ENCODE measurements at places on chromosomes 11 and 22.

GRCh38 chr11:44550123-44550522, 15.3 kb upstream of the CD82 start:
- no peak overlapping the region for H3K27ac ChIP-seq
- no peaks in the 10 kb centered on the region for H3K36me3 ChIP-seq
- no peaks in the 10 kb centered on the region for H3K27me3 ChIP-seq
- no peak overlapping the region for H3K4me3 ChIP-seq
- no peaks in the 10 kb centered on the region for H3K4me1 ChIP-seq

- no peaks in the 10 kb centered on the region for H3K27me3 ChIP-seq
- peaks cover 8% of the 10 kb centered on the region for H3K36me3 ChIP-seq
- DNase-seq, result peak; percentile 97
- peak overlapping the region; percentile 82 for H3K27ac ChIP-seq
- no peak overlapping the region for H3K4me3 ChIP-seq
Observed at GRCh38 chr11:62560566-62561103, 13.1 kb downstream of the EEF1G start.

GRCh38 chr11:44879432-44879831, 71.3 kb downstream of the TP53I11 start:
- H3K27me3 ChIP-seq, result no peaks in the 10 kb centered on the region
- no peak overlapping the region for H3K27ac ChIP-seq
- H3K4me1 ChIP-seq, result no peaks in the 10 kb centered on the region
- no peak for DNase-seq
- H3K4me3 ChIP-seq, result no peak overlapping the region
- no peaks in the 10 kb centered on the region for H3K36me3 ChIP-seq

DNA sequence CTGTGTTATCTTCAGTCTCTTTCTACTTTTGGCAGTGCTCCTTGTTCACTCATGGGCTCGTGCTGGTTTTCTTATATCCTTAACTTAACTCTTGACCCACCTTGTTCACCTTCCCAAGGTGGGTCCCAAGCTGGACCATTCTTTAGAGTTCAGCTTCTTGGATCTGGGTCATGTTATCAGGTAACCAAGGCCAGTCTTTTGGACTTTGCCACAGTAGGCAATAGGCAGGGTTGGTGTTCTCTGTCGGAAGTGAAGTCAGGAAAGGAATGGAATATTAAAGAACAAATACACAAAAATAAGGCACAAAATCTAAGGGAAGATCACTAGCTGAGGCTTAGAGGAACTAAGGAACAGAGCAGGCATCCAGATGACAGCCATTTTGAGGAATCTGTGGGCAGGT, 202.7 kb downstream of the ARHGAP42 start:
- H3K4me3 ChIP-seq, result no peak overlapping the region
- H3K27ac ChIP-seq, result no peak overlapping the region
- peaks cover 7% of the 10 kb centered on the region for H3K4me1 ChIP-seq
- DNase-seq, result no peak
- no peaks in the 10 kb centered on the region for H3K36me3 ChIP-seq

DNA sequence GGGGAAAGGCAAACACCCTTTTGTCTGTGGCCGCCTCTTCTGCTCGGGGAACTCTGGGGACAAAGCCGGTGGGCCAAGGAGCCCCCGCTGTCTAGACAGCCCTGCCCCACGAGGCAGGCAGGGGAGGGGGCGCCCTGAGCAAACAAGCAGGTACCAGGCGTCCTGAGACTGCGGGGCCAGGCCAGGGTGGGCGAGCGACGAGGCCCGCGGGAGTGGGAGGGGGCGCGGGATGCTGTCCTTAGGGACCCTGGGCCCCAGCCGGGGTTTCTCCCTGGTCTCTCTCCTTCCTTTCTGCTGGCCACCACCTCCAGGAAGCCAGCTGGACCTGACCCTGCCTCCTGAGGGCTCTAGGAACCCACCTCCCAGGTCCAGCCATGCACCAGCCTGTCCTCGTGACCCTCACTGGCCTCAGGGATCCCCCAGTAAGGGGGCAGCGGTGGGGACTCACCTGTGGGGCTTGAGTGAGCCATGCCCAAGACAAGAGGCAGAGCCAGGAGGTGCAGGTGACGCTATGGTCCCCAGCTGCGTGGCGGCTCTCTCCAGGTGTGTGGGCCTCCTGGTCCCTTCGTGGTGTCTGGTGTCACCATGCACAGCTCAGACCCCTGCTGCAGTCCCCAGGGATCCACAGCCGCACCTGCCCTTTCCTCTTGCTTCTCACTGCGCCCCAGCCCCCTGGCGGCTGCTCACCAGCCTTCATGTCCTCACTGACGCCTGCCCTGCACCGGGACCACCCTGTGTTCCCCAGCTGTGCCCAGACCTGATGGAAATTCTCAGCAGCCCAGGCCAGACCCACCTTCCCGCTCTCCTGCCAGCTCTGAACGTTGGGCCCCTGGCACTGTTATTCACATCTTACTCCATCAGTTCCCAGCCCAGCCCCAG, 26.5 kb upstream of the MUC5AC start:
- no peaks in the 10 kb centered on the region for H3K4me1 ChIP-seq
- peak; percentile 48 for DNase-seq
- H3K36me3 ChIP-seq, result no peaks in the 10 kb centered on the region
- H3K27me3 ChIP-seq, result no peaks in the 10 kb centered on the region

DNA sequence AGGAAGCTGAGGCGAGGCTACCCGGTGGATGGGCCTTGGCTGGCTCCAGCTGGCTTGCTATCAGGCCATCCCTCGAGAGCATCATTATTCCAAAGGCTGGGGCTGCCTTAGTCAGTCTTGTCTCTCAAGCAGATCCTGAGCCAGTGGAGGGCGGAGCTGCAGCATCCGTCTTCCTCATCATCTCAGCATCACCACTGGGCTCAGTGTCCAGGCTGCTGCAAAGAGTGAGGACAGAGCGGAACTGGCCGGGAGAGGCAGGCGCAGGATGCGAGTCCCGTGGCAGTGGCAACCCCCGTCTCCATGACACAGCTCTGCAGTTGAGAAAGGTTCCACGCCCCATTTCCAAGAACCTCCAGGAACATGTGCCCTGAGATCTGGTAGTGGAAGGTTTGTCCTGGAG, 4.4 kb downstream of the TP53I11 start:
- no peak overlapping the region for H3K4me3 ChIP-seq
- DNase-seq, result peak; percentile 92
- no peaks in the 10 kb centered on the region for H3K36me3 ChIP-seq
- peak overlapping the region; percentile 76 for H3K27ac ChIP-seq

DNA sequence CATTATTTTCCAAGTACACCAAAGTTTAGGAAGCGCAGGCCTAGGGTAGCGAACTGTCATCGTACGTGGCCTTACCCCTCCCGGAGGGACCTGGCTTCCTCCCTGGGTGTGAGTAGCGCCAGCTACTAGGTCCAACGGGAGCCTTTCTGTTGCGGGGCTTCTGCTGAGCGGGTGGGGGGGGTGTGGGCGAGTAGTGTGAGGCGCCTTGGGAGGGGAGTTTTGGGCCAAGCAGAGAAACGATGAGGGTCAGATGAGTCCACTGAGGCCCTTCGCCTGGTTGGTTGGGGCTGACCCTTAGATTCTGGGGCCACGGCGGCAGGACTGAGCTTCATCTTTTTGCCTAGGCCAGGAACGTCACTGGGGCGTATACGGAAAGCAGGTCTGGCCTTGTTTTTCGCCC, 868 bp downstream of the TEF start:
- peaks cover 29% of the 10 kb centered on the region for H3K4me1 ChIP-seq
- H3K4me3 ChIP-seq, result peak overlapping the region; percentile 62
- H3K36me3 ChIP-seq, result peaks cover 4% of the 10 kb centered on the region
- H3K27ac ChIP-seq, result peak overlapping the region; percentile 99

DNA sequence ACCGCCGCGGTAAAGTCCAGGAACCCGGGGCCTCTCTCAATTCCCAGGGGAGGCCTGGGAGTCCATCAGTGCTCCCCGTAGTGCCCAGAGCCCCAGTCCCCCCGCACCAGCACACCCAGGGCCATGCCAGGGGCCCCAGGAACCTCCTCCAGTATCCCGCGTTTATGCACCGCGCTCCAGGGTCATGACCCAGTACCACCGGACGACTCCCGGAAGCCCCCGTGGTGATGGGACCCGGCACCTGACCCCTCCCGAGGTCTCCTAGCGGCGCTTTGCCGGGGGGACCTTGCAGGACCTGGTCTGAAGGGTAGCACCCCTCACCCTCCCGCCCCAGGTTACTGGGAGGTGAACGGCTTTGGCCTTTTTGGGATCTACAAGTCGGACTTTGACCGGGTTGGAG, 11.2 kb downstream of the B4GALNT4 start:
- H3K27ac ChIP-seq, result no peak overlapping the region
- no peak for DNase-seq
- H3K36me3 ChIP-seq, result no peaks in the 10 kb centered on the region
- H3K4me3 ChIP-seq, result no peak overlapping the region

DNA sequence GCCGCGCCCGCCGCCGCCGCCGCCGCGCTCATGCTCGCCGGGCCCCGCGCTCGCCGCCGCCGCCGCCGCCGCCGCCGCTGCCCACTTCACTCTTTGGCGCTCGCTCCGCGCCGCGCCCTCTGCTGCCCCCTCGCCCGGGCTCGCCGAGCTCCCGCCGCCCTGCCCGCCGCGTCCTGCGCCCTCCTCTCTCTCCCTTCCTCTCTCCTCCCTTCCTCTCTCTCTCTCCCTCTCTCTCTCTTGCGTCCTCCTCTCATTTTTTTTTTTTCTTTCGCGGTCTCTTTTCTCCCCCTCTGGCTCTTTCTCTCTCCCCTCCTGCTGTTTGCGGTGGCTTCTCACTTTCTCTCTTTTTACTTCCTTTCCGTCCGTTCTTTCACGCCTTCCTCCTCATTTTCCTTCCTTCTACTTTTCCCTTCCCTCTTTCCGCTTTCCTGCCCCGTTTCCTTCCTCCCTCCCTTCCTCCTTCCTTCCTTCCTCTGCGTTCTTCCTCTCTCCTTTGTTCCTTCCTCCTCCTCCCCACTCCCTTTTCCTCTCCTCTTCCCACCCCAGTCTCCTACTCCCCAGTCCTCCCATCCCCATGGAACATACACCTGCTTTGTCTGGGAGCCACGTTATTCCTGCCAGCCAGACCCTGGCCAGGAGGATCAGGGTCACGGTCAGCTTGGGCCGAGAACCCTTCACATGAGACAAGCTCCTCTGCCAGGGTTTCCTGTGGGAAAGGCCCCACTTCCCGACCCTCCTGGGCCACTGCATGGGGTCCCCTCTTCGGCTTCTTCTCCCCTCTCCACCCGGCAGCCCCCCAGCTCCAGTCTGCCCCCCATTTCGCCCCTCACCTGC, 19.3 kb upstream of the SHISAL1 start:
- H3K4me1 ChIP-seq, result peaks cover 25% of the 10 kb centered on the region
- peak overlapping the region; percentile 35 for H3K4me3 ChIP-seq
- peak overlapping the region; percentile 28 for H3K27ac ChIP-seq
- H3K36me3 ChIP-seq, result no peaks in the 10 kb centered on the region
- DNase-seq, result peak; percentile 72

- no peaks in the 10 kb centered on the region for H3K36me3 ChIP-seq
- no peak overlapping the region for H3K27ac ChIP-seq
- DNase-seq, result no peak
- peaks cover 33% of the 10 kb centered on the region for H3K4me1 ChIP-seq
- H3K4me3 ChIP-seq, result peak overlapping the region; percentile 24
Observed at GRCh38 chr11:2300936-2301630, 635 bp downstream of the C11orf21 start.

DNA sequence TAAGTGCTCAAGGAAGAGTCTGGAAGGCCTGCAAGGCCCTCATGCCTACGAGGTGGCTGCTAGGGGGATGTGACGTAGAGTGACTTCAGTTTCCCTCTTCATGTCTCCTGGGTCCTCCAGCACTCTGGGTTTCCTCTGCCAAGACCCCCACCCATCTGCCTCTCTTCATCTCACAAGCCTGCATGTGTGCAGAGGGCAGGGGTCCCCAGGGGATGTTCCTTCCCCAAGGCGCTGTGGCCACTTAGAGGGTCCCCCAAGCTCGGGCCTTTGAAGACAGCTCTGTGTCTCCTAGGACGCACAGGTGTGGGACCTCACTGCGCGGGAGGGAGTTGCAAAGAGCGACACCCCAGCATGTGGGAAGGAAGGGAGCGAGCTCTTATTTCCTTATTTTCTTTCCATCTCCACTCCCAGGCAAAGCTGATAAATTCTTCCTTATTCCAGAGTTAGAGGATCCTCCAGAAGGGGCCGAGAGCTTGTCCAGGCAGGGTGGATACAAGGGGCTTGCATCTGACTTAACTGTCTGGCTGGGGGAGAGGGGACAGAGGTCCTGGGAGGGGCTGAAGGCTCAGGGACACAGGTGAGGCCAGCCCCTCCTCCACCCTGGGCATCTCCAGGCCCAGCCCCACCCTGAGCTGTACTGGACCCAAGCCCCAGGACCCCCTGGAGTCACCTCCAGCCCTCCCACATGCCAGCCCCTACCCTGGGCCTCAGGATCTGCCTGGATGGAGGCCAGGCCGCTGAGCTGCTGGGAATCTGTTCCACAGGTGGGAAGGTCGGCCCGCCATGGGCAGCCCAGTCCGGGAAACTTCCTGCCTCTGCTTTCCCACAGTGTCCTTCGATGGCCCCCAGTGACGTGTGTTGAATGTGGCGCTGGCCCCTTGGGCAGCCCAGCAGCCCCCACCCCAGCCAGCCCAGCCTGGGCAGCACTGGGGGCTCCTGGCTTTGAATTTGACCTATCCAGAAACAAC, 59.7 kb upstream of the KCNQ1OT1 start:
- H3K27ac ChIP-seq, result no peak overlapping the region
- H3K4me3 ChIP-seq, result no peak overlapping the region
- H3K4me1 ChIP-seq, result no peaks in the 10 kb centered on the region
- DNase-seq, result peak; percentile 52
- H3K36me3 ChIP-seq, result no peaks in the 10 kb centered on the region

GRCh38 chr11:120289426-120289825, 35.7 kb upstream of the TLCD5 start:
- H3K4me3 ChIP-seq, result no peak overlapping the region
- no peak overlapping the region for H3K27ac ChIP-seq
- H3K27me3 ChIP-seq, result peaks cover 20% of the 10 kb centered on the region
- DNase-seq, result no peak
- H3K4me1 ChIP-seq, result no peaks in the 10 kb centered on the region

- no peak for DNase-seq
- H3K4me3 ChIP-seq, result no peak overlapping the region
- peaks cover 6% of the 10 kb centered on the region for H3K36me3 ChIP-seq
- no peaks in the 10 kb centered on the region for H3K27me3 ChIP-seq
- H3K27ac ChIP-seq, result no peak overlapping the region
Observed at GRCh38 chr11:61742391-61742790, 10.0 kb upstream of the MYRF start.

- no peak overlapping the region for H3K27ac ChIP-seq
- H3K36me3 ChIP-seq, result no peaks in the 10 kb centered on the region
- no peaks in the 10 kb centered on the region for H3K4me1 ChIP-seq
Observed at GRCh38 chr11:129922674-129923073, 27.3 kb upstream of the NFRKB start.

DNA sequence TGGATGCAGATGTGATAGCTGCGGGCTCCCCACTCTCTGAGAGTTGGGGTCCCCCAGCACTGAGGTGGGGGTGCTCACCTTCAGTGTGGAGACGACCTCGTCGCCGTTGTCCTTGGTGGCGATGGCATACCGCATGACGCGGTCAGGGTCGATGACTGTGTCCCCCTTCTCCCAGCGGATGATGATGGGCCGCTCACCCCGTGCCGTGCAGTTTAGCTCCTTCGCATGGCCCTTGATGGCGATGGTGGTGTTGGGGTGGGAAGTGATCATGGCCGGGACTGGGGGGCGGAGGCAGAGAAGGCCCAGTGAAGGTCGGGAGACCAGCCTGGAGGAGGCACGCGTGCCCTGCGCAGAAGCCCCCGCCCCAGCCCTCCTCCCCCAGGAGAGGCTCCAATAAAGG, 154.2 kb downstream of the CEP164 start:
- H3K27ac ChIP-seq, result no peak overlapping the region
- no peak for DNase-seq

Measured in sigmoid colon (tissue), 7 donors.